ENCODE measurements at places on chromosomes 5 and 9.

DNA sequence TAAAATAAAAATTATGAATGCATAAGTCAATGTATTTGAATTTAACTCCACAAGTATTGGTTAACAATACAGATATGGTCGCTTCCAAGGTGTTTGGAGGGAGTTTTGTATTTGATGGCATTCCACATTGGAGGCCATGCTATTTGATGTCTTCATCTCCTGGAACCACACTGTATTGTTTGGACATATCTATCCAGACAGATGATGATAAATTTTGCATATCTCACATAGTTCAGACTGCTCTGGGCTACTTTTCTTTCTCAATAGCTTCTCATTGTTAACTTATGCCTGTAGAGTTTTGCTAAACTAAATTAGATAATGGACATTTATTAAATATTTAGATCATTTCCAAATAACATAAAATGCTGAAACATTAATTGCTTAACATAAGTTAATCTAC is 58.0 kb downstream of the CDKN2A start:
- DNase-seq: no peak

DNA sequence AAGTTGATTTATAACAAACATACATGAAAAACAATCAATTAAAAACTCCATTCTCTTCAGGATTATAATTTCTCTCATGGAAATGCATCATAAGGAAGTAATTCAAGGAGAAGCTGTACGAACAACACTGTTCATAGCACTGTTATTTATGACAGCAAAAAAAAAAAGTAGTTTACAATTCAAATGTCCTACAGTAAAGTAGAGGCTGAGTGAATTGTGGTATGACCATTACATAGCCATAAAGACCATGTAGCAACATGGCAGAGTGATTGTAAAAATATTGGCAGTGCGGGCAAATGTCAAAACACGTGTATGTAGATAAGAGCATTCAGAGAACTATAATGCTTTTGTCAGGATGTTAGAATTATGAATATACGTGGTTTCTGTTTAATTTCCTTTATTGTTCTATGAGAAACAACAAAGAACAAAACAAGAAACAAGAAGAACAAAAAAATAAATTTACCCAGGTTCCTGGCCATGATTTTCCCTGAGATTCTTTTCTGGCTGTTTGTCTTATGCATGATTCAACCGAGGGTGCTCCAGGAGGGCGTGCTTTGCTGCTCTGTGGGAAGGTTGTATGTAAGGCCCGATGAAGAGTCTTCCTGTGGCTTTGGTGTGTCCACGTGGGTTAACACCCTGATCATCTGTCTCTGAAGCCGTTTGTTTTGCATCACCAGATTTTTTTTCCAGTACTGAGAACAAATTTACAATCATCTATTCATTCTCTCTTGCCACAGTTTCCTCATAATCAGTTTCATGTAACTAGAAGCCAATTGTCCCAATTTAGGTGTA is 28.8 kb downstream of the GCNT4 start:
- no peak for DNase-seq

DNA sequence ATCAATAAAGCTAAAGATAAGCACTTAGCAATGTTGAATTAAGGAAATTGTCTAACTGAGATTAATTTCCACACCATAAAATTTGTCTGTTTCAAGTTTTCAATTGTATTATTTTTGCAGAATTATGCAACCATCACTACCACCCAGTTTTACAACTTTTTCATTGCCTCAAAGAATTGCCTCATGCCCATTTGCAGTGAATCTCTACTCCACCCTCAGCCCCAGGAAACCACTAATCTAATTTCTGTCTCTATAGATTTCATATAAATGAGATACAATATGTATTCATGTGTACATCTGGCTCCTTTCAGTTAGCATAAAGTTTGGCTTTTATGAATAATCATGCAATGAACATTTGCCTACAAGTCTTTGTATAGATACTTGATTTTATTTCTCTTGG is 72.9 kb downstream of the PTCD2 start:
- no peak for DNase-seq

GRCh38 chr5:135560858-135561257 is 17.9 kb downstream of the CXCL14 start:
- peak; percentile 93 for DNase-seq

GRCh38 chr5:108925073-108925472 is 177.4 kb downstream of the FER start:
- DNase-seq: no peak

Data from osteoblast (primary cell).